OCI-LY7 (cell line): ENCODE measurements at places on chromosomes 7 and 10. TPM values are rescaled to one million over a fixed set of nuclear protein-coding genes. Genes with fewer than 3 reads are reported as not detected.
A peak's percentile ranks its signal among the peaks of the same experiment; 100 is the strongest.

DNA sequence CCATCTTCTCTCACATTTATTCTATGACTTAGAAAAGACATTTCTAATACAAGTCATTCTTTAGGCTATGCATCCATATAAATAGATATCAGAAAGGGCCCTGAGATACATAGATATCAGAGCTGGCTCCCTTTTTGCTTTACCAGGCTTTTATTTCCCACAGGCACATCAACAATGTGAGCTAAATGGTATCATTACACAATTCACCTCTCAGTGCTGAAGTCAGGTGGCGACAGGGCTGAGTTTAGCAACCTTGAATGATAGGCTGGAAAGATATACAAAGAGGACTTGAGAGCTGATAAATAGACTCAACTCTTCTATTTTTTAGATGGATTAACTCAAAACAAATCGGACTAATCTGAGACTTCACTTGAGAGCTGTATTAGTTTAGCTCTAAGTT is 189.2 kb upstream of the COL1A2 start:
- DNase-seq: no peak

- no peak for DNase-seq
Measured at GRCh38 chr7:132933072-132933458, 148.8 kb downstream of the CHCHD3 start.

DNA sequence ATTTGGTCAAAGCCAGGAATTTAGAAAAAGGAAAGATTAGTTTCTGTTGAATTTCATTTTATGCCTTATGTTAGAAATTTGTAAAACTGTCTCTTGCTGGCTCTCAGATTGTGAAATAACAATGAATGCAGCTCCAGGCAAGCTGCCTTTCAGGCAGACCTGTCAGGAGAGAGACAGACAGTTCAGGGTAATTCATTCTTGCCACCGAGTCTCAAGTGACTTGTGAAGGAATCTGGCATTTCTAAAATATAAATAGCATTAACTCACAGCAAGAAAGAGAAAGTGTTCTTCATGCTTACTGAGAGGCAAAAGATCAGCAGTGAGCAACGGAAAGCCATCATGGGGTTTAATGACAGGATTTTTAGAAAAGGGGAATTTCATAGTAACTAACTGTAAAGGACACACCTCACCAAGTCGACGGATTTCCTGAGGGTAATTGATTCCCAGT is 442.3 kb upstream of the AKR1E2 start:
- no peak for DNase-seq

GRCh38 chr10:101616415-101617101 is 28.4 kb downstream of the DPCD start:
- DNase-seq: peak; percentile 46

- DNase-seq: no peak
Measured at GRCh38 chr7:23972057-23972456, 262.0 kb downstream of the STK31 start.

DNA sequence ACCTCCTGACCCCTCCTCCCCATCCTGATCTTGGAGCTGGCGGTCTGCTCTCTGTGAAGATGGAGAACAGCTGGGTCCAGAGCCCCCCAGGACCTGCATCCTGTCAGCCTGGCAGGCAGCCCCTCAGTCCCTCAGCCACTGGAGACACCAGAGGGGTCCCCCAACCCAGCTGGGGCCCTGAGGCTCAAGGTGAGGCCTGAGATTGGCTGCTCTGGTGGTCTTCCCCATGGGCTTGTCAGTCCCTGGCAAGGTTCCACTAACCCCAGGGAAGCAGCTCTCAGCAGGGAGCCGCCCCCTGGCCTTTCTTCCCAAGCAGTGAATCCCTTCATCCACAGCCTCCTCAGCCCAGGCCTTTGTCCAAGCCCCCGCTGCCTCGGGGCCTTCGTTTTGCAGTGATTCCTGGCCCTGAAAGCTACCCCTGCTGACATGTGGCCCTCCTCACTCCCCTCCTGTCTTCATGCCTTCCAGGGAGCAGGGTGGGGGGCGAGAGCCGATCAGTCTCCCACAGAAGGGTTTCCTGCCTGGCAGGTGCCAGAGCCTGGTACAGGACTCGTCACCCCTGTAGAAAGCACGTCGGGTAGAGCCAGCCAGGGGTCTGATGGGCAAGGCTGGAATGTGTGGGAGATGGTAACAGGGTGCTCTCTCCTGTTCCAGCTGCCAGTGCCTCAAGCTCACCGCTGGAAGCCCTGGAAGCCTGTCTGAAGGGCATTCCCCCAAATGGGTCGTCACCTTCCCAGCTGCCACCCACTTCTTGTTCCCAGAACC is 48.5 kb downstream of the ZNF467 start:
- no peak for DNase-seq

Gene CFAP58
- 1.5 and 2.0 TPM in 2 replicates for total RNA-seq

Gene PNLIPRP1
- not detected in 2 replicates for total RNA-seq

- no peak for DNase-seq
Measured at GRCh38 chr10:117431160-117431559, 55.9 kb upstream of the PDZD8 start.

- DNase-seq: no peak
Measured at GRCh38 chr7:2018569-2019460, 213.9 kb downstream of the MAD1L1 start.

DNA sequence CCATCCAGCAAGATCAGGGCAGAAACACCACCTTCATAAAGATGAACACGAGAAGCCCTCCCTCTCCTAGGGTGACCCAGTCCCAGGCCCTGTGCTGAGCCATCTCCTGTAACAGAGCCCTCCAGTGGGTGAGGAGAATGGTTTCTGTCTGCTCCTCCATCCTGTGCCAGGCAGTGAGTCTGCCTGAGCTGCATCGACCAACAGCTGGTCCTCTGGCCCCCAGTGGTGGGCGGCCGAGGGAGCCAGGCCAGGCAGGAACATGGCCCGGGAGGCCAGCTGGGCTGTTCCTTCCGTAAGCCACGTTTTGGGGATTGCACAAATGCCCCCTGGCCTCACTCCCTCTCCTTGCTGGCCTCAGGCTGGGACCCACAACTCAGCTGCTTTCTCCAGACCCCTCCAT is 73.5 kb downstream of the GRB10 start:
- DNase-seq: no peak

Gene PNLIP
- total RNA-seq: not detected in 2 replicates

DNA sequence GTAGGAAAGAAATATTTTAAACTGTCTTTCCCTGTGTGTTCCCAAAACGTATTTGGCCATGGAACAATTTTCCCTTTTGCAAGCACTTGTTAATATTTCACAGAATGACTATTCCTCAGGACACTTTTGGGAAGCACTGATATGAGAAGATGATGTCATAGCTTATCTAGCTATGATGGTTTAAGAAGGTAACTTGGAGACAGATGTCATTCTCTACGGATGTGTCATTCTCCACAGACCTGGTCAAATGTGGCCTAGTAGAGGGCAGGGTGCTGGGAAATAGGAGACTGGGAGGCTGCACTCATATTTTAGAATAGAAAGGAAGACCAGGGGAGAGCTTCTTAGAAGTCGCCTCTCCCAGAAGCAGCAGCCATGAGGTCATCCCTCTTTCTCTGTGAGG is 220.7 kb upstream of the GLI3 start:
- no peak for DNase-seq

- DNase-seq: no peak
Measured at GRCh38 chr7:106220307-106220706, 64.5 kb downstream of the NAMPT start.

Gene OR2A7
- total RNA-seq: not detected in 2 replicates

- DNase-seq: peak; percentile 18
Measured at GRCh38 chr10:61752111-61753011, 89.6 kb downstream of the CABCOCO1 start.

DNA sequence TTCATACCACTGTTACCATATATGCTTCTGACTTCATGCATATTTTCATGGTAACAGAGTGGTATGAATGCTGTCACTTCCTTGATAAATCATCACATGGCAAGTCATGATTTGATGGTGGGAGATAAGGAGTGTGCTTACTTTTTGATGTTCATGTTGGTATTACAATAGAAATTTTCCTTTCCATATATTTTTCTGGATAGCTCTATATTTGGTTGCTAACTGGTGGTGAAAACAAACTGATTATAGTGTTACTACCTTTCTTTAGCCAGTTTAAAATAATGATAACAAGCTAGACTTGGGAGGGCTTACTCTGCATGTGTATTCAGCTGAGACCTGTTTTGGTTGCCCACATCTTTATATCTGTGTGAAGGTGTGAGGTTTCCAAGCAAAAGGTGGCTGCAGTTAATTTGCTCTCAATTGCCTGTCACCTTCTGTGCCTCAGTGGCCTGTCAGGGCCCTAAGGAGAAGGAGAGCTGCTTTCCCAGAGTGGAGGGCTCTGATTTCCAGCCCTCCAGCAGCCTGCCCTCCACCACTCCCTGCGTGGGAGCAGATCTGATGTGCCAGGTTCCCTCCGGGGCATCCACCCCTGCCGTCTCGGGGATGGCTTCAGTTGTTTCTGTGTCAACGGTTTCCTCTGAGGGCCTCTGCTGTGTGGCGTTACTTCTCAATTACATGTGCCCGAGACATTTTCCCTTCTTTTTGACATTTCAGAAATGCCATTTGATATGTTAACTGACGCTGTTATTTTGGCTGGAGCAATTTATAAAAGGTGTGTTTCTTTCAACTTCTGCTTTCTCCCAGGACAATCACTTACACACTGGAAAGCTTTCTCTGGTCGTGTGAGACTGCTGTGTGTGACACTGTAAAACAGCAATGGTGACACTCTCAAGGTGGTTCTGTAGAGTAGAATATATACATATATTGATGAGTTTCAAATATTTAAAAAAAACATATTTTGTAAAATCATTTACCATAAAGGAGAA is 107.7 kb upstream of the KLF6 start:
- DNase-seq: no peak

DNA sequence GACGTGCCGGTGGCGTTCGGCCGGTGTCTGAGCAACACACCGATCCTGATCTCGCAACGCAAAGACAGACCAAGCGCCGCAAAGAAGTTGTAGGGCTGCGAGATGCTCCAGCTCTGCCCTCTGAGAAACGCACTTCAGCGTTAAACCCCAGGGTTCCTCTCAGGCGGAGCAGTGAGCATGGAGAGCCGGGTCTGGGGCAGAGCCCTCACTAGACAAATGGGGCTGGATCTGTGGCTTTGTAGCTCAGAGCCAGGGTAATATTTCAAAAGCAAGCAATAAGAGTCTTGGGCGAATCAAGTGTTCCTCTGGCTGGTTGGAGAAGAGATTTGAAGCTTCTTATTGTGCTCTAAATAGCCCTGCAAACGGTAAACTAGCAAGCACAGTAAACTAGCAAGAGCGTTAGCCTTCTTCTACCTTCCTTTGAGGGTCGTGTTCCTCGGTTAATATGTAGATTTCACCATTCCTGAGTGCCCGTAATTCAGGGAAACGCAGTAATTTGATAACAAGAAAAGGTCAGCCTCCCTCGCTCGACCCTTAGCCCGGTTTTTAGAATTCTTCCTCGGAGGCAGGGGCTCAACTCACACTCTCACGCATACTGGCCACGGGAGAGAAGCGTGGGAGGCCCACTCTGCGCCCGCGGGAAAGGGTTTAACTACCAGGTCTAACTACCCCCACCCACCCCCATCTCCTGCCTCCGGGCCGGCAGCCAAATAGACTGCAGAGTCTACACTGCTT is 6.7 kb downstream of the SKAP2 start:
- DNase-seq: no peak

DNA sequence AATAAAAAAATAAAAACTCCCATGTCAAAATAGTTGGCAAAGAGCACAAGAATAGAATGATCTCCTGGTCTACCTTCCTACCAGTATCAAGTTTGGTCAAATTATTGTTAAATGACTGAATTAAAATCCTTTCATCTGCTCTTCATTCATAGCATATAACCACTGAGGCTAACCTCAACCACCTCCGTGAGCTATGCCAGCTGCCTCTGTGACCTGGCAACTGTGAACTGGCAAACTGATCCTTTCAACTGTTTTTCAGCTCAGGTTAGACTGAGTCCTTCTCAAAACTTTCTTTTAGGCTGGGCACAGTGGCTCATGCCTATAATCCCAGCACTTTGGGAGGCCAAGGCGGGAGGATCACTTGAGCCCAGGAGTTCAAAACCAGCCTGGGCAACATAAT is 36.1 kb downstream of the NUDCD3 start:
- no peak for DNase-seq
